ENCODE measurements at places on chromosomes 2 and 18. TPM values are rescaled to one million over a fixed set of nuclear protein-coding genes. Genes with fewer than 3 reads are reported as not detected.

Gene PROKR1
- not detected for total RNA-seq

Gene XDH
- 1.8 TPM for total RNA-seq

Gene DSG4
- total RNA-seq: not detected

Gene HJURP
- total RNA-seq: 89.5 TPM

Gene FAM237A
- total RNA-seq: not detected

Gene LOXL3
- total RNA-seq: 0.23 TPM

Data from A549 treated with RU486 at 1 μM for 4 hours (cell line).